ENCODE measurements at places on chromosomes 16 and 17.

GRCh38 chr16:89555780-89556179, 4.7 kb upstream of the RPL13 start:
- DNase-seq: no peak

- peak; percentile 28 for DNase-seq
These were observed 94.1 kb downstream of the SLC39A11 start for GRCh38 chr17:72998343-72998742.

GRCh38 chr17:38600416-38600815, 5.3 kb downstream of the SRCIN1 start:
- no peak for DNase-seq

GRCh38 chr16:60407034-60407433, 1629.2 kb downstream of the CDH8 start:
- no peak for DNase-seq

- DNase-seq: no peak
These were observed 36.7 kb downstream of the ARSG start for GRCh38 chr17:68327823-68328557.

GRCh38 chr16:89890200-89890599, 16.8 kb downstream of the TCF25 start:
- DNase-seq: no peak

GRCh38 chr16:4182581-4183236, 59.2 kb downstream of the SRL start:
- DNase-seq: no peak

- DNase-seq: no peak
These were observed 112.5 kb upstream of the CHMP6 start for GRCh38 chr17:80878876-80879722.

- DNase-seq: no peak
These were observed 4.5 kb upstream of the SNX20 start for GRCh38 chr16:50685462-50686063.

GRCh38 chr17:6495450-6496115, 51.3 kb downstream of the PIMREG start:
- DNase-seq: no peak

GRCh38 chr17:49497148-49498028, 2.3 kb downstream of the NGFR start:
- no peak for DNase-seq

GRCh38 chr17:55903028-55903690, 152.3 kb downstream of the PCTP start:
- peak; percentile 35 for DNase-seq

GRCh38 chr16:31354394-31355291, at the start of gene ITGAX:
Gene ITGAX, plus strand, starts transcription at chr16:31355176. Its CDS starts 79 bp downstream, at chr16:31355255.
- no peak for DNase-seq

GRCh38 chr16:4970010-4970409, 11.9 kb downstream of the SEC14L5 start:
- DNase-seq: no peak

DNA sequence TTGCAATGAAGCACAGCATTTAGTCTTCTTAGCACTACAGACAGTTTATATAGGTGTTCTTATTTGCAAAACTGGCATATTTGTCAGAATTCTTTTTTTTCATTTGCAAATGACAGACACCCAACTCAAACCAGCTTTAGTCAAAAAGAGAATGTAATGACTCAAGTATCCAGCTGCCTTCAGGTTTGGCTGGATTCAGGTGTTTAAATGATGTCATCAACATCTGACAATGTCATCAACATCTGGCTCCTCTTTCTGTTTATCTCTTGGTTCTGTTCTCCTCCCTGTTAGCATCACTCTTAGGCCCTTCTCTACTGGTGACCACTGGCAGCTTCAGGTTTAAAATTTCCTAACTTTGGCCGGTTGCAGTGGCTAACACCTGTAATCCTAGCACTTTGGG, 18.9 kb downstream of the TMC5 start:
- DNase-seq: no peak

DNA sequence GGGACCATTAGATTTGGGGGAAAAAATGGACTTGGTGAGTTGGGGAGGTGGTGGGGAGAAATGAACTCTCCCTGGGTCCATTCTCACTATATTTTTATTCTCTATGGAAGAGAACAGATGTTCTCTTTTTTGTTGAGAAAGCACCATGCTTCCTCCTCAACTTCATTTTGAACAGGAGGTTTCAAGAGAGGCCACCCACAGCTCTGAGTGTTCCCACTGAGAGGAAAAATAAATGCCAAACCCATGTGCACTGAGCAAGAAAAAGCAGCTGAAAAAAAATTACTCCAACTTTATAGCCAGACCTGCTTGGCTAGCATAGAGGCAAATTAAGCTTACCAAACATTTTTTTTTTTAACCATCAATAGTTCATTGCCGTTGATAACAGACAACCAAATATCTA, 883.6 kb downstream of the KCNJ2 start:
- no peak for DNase-seq

- no peak for DNase-seq
These were observed 271.2 kb downstream of the CBLN1 start for GRCh38 chr16:49010396-49010795.

DNA sequence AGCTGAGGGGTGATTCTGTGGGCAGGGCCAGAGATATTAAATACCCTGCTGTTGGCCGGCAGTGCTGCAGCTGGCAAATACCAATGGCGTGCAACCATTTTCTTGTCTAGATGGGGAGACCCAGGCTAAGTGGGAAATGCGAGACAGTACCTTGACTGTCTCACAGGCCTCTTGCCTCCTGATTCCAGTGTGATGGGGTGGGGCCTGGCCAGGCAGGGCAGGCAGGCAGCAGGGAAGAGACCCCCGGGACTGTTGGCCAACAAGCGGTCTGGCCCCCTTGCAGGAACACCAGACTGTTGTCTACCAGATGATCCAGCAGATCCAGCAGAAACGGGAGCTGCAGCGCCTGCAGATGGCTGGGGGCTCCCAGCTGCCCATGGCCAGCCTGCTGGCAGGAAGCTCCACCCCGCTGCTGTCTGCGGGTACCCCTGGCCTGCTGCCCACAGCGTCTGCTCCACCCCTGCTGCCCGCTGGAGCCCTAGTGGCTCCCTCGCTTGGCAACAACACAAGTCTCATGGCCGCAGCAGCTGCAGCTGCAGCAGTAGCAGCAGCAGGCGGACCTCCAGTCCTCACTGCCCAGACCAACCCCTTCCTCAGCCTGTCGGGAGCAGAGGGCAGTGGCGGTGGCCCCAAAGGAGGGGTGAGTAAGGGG, 5.7 kb upstream of the CISD3 start:
- DNase-seq: peak; percentile 76

- DNase-seq: no peak
These were observed 47.5 kb upstream of the MEOX1 start for GRCh38 chr17:43709210-43709609.

DNA sequence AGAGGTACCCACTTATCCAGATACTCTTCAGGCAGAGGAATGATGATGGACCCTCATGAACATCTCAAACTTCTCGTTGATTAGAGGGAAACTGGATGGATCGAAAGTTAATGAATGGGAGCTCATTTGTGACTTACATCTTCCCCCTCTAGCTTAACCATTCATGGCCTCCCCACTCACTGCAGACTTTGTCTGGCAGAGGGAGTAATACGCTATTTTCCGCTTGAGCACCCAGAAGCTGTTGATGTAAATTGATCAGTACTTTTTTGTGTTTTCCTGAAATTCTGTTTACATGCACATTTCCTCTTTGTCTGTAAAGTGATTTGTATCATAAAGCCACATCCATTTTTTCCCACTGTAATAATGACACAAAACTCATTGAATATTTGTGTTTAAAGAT, 239.1 kb upstream of the RBFOX1 start:
- DNase-seq: no peak

GRCh38 chr16:30065943-30066760, 592 bp downstream of the ALDOA start:
- DNase-seq: no peak

DNA sequence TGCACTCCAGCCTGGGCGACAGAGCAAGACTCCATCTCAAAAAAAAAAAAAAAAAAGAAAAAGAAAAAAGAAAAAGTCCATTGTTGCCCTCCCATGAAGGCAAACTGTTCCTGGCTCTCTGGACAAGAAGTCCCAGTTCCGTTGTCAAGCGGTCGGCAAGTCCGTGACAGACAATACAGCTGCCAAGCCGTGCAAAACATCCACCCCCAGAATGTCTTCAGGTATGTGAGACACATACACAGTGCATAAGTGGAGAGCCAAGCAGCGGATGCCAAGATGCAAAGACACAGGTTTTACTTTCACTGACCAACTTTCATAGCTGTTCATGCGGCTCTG, 33.6 kb upstream of the APPBP2 start:
- DNase-seq: no peak

DNA sequence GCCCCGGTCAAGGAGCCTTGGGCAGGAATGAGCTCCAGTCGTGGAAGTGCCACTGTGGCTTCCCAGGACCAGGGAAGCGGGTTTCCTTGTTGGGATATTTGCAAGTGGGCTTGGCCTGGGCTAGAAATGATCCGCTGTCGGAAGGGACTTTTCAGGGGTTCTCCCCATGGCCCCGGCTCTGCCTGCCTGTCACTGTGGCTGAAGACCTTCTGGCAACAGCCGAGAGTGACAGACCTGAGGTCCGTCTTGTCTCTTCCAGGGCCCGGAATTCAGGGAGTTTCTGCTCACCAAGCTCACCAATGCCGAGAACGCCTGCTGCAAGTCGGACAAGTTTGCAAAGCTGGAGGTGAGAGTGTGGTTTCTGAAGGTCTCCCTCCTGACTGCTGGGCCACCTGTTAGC, 57.7 kb downstream of the OR1D5 start:
- no peak for DNase-seq

DNA sequence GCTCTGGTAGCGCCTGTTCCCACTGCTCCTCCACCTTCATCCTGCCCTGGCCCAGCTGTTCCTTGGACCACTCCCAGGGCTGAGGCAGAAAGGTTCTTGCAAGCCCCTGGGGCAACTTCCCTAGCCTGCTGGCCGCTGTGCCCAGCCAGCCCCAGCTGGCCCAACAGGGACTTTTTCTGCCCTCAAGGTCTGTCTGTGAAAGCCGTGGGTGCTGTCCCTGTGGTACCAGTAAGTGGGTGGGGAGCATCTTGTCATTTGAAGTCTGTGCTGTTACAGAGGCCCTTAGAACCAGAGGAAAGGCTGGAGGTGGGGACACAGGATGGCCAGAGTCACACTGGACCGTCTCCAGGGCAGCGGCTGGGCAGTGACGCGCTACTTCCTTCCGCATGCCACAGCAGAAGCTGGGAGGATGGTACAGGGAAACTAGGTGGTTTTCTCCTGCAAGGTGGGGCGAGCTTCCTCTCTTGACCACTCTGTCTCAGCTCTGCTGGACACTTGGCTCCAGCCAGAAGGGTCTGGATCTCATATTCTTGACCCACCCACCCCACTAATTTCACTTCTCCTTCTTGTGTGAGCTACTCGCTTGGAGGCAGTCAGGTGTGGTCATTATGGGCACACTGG, 87.8 kb downstream of the PLCG2 start:
- no peak for DNase-seq

GRCh38 chr17:76598004-76598439, 12.4 kb upstream of the ST6GALNAC2 start:
- DNase-seq: peak; percentile 85

DNA sequence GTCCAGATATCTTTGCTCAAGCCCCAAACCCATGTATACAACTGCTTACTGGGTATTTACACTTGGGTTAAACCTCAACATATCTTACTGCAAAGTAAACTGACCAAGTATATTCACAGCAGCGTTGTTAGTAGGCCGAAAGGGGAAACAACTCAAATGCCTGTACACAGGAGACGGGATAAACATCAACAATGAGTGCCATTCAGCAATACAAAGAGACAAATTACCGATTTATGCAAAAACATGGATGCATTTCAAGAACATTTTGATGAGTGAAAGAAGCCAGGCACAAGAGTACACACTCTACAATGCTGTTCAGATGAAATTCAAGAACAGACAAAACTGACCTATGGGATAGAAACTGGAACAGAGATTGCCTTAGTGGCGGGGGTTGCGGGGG, 136.3 kb upstream of the CACNG3 start:
- no peak for DNase-seq

DNA sequence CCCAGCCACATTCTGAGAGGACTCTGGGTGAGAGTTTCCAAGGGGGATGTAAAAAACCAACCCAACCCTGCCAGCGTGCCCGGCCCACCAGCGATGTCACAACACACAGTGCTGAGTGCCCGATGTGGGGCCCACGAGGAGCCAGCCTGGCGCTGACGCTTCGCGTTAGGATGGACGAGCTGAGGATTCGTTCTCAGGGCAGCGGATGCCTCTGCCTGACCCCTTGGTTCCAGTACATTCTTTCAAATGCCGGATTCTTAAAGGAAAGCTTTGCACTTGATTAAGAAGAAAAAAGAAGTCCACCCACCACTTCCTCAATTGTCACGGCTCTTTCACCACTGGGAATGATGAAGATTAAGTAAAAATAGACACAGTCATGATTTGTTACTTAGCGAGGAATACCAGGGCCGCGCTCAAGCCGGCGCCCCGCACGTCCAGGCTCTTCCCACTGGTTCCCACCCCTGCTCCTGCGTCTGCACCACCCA, 79.4 kb downstream of the IRF8 start:
- no peak for DNase-seq

GRCh38 chr17:36001862-36002603, 680 bp upstream of the CCL15 start:
- no peak for DNase-seq

- no peak for DNase-seq
These were observed 228.5 kb downstream of the ABCC12 start for GRCh38 chr16:47927330-47927729.

DNA sequence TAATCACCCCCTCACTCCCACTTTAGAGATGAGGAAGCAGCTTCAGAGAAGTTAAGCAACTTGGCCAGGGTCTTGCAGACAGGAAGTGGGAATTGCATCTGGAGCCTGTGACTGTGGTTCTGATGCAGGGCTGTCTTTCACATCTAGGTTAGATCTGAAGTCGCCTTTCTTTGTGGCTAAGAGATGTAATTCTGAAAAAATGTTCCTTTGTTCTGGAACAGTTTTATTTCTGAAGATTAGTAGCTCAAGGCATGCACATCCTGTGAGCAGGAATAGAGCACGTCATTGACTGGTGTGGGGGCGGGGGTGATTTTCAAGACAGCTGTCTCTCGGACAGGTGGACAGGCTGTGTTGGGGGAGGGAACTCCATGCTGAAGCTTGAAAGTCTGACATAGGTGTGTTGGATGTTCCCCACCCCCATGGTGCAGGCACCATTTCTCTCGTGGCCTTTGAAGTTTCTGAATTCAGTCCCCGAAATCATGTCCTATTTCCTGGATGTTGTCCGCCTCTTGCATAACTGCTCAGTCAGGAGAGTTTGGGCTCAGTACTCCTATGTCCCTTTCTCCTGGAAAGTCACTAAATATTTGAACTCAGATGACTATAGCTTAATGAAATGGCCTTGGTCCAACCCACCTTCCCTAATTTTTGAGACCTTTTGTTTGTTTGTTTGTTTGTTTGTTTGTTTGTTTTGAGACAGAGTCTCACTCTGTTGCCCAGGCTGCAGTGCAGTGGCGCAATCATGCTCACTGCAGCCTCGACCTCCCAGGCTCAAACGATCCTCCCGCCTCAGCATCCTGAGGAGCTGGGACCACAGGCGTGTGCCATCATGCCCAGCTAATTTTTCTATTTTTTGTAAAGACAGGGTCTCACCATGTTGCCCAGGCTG, 21.0 kb upstream of the HERPUD1 start:
- no peak for DNase-seq

Data from NCI-H774 (cell line).